Fibroblast of skin of scalp (primary cell): ENCODE measurements at places on chromosomes 11 and 22.
A peak's percentile ranks its signal among the peaks of the same experiment; 100 is the strongest.

DNA sequence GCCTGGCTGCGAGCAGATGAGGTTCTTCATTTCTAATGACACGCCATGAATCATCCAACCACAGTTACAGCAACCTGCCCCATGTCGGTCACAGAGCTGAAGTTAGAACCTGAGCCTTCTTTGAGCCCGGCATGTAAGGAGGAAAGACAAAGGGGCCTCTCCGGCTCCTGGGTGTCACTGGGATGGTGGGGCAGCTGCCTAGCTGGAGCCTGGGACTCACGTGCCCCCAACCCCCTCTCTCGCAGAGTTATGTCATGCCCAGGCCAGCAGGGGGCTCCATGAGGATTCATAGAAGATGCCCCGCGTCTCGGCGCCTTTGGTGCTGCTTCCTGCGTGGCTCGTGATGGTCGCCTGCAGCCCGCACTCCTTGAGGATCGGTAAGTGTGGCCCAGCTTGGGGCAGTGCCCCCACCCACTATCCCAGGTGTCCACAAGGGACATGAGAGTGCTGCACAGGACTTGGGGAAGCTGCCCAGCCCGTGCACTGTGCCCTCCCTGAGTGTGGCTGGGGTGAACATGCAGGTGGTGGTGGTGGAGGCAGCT lies 148.5 kb downstream of the GRIK4 start:
- peak; percentile 22 for DNase-seq

DNA sequence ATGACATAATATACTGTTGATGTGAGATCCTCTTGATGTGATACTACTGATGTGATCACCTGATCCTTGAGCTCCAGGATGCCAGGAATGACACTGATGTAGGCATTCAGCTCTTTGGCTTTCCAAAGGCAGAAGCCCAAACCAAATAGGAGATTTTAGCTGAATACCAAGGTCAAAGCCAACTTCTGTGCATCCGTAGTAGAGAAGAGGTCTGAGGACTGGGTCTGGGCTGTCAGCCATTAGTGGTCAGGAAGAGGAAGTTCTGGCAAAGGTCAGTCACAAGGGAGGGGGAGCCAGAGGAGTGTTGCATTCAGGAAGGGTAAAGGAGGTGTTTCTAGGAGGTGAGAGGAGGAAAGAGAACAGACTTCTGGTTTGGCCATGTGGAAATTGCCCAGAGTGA lies 53.4 kb upstream of the PARVG start:
- no peak for DNase-seq

GRCh38 chr22:49090061-49090852 lies 737.4 kb downstream of the BRD1 start:
- DNase-seq: no peak

GRCh38 chr11:59289356-59290181 lies 69.1 kb upstream of the OR5AN1 start:
- DNase-seq: no peak

DNA sequence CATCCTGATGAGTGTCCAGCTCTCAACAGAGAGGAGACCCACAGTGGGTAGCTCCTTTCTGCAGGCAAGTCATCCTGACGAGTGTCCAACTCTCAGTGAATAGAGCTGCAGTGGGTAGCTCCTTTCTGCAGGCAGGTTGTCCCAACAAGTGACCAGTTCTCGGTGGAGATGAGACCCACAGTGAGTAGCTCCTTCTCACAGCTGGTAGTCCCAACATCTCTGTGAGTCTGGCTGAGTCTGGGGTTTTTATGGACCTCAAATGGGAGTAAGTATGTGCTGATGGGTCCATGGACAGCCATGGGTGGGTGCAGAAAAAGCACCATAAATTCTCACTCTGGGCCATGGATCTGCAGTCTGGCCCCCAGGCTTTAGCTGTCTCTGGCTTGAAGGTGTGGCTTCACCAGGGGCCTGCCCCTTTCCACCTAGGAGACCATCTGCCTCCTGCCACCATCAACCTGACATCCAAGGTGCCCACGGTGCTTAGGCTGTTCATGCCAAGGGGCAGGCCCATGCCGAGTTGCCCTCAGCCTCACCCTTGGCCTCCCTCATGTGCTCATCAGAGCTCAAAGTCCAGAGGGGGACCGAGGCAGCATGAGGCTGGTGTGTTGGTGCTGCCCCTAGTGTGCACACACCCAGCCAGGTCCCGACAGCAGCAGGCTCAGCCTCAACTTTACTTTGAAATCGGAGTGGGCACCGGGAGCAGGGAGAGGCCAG lies 15.3 kb downstream of the NPAT start:
- DNase-seq: no peak

GRCh38 chr22:25775531-25775930 lies 33.5 kb downstream of the MYO18B start:
- peak; percentile 38 for DNase-seq

GRCh38 chr11:75208446-75208845 lies 32.1 kb upstream of the TPBGL start:
- DNase-seq: no peak

- no peak for DNase-seq
These were observed 12.4 kb downstream of the PCSK7 start for GRCh38 chr11:117219455-117219854.

- DNase-seq: no peak
These were observed 408.6 kb downstream of the JRKL start for GRCh38 chr11:96798445-96798844.

DNA sequence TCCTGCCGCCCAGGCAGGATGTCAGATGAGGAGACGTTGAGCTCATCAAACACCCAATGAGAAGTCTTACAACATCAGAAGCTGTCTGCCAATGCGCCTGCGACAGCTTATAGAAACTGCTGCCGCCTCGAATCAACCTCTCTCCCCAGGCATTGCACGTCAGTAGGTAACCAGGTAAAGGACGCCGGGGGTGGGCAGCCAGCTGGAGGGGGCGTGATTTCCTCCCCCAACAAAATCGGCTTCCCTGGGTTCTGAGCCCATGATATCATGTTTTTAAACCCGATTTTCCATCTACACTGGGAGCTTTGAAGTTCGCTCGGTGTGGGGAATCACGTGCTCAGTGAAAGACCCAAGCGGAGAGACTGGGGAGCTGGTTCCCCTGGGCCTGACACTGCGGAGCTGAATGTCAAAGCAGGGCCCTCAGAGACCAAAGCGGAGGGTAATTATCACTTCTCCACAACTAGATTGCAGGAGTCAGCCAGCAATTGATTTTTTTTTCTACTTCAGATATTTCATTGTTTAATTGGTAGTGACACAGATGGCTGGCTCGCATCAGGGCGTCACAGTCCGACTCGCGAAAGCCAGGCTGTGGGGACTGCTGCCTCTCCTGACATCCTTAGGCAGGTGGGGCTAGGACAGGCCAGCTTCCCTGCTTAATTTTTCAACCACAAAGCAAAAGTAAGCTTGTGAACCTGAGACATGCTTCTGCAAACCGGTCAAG lies 15.4 kb downstream of the FAM83F start:
- DNase-seq: no peak

- peak; percentile 78 for DNase-seq
These were observed 18.6 kb downstream of the EMID1 start for GRCh38 chr22:29224121-29224858.
